HT1080 (cell line): ENCODE measurements at places on chromosomes 1 and 21.

DNA sequence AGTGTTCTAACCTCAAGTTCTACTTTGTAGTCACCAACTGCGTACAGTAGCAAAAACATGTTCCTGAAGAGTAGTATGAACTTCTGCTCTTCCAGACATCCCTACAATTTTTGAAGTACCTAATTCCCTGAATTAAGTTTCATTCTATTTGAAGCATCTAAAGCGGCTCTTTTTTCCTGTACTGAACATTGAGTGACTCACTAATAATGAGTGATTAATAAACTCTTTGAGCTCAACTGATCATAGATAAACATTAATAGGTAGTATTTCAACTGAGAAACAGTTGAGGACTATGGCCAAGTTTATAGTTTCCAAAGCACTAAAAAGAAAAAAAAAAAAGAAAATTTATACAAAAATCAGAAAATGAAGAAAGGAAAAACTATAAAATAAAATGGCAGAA, 683.1 kb downstream of the LTN1 start:
- no peak for DNase-seq

GRCh38 chr1:99003581-99004253, 944 bp downstream of the PLPPR5 start:
- no peak for DNase-seq

DNA sequence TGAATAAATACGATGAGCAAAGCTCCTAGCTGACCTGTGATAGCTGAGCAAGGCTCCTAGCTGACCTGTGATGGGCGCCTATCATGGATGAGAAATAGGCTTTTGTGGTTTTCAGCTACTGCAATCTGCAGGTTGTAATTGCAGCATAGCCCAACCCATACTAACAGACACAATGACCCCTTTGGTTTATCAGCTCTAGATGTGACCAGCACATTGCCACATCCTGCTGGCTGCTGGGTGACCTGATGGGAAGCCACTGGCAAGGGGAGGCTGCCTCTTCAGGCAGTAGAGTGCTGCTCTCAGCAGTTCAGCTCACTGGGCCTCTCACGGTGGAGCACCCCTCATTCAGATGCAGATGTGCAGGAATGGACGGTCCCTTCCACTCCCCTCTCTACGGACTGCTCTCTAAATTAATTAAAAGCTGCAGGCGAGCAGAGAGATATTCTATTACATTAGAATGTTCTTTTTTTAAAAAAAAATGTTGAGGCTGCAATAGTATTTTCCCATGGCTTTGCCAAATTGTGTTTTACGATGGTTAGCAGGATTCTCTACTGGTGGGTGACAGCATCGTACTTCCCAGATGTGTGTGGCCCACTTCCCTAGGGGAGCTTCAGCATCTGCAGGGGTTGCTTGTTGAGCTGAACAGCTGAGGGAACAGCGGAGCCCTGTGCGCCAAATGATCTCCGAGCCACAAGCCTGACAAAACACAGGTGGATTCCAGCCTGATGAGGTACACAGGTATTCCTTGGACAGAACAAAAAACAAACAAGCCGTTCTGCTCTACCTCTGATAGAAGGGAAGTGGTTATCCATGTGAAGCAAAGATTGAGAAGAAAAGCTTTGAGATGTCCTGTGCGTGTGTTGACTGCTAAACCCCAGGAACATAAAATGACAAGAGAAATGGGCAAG, 65.0 kb downstream of the SYT6 start:
- peak; percentile 23 for DNase-seq

GRCh38 chr21:36769051-36769839, 70.3 kb downstream of the SIM2 start:
- DNase-seq: no peak

- DNase-seq: peak; percentile 31
These were observed 16.6 kb downstream of the UTP11 start for GRCh38 chr1:38029081-38029681.

DNA sequence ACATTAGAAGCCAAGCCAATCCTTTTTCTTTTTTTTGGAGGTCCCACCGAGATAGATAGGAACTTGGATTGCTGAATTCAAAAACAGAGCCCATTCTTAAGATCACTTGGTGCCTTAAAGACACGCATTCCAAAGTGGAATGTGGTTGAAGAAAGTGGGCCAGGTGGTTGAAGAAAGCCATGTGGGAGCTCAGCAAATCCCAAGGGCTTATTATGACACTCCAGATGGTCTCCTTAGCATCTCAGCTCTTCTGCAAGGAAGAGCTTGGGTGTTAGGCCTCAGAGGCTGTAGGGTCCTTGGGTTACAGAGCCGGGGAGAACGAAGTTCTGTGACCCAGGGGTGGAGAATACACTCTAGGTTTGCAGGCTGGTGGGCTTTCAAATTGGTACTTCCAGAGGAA, 13.5 kb downstream of the TOR3A start:
- DNase-seq: no peak

- DNase-seq: no peak
These were observed 20.6 kb downstream of the PGLYRP3 start for GRCh38 chr1:153292185-153292584.

- peak; percentile 35 for DNase-seq
These were observed 15.3 kb downstream of the BEND5 start for GRCh38 chr1:48761411-48761810.

- DNase-seq: peak; percentile 20
These were observed 25.9 kb upstream of the RAP1A start for GRCh38 chr1:111593403-111594305.
